Renal cortex interstitium (tissue), 15 donors: ENCODE measurements at places on chromosomes 1 and 21.

- DNase-seq: no peak
Observed at GRCh38 chr1:100524355-100524754, 13.6 kb upstream of the GPR88 start.

DNA sequence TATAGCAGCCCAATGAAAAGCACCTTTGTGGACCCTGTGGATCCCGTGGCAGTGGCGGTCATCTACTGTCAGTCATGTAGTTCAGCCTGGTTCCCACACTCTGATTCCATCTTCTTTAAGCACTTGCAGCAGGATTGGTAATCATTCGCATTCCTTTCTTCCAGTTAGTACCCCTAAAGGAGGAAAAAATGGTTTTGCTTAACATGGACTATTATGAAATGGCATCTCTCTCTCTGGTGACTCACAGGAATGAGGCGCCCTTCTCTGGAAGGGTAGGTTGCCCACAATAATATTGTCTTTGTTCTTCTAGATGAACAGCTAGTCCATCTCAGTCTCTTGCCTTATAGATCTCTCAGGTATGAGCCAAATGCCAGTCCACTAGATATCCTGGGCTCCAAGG, 127.9 kb upstream of the MROH9 start:
- no peak for DNase-seq

DNA sequence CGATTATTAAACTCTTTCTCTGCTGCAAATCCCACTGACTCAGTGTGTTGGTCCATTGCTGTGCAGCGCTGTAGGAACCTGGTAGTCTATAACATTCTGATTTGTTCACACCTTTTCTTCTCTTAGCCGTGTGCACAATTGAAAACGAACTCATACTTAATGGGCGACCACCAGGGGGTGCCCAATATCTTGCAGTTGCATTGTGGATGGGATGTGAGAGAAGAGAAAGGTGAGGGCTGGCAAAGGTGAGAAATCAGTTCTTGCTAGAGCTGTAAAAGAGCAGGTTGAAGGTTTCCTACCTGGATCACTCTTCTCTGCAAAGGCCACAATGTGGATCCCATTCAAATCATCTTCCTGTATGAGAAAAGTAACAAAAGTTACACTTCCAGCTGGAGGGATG, 51.0 kb downstream of the CASQ2 start:
- DNase-seq: no peak

DNA sequence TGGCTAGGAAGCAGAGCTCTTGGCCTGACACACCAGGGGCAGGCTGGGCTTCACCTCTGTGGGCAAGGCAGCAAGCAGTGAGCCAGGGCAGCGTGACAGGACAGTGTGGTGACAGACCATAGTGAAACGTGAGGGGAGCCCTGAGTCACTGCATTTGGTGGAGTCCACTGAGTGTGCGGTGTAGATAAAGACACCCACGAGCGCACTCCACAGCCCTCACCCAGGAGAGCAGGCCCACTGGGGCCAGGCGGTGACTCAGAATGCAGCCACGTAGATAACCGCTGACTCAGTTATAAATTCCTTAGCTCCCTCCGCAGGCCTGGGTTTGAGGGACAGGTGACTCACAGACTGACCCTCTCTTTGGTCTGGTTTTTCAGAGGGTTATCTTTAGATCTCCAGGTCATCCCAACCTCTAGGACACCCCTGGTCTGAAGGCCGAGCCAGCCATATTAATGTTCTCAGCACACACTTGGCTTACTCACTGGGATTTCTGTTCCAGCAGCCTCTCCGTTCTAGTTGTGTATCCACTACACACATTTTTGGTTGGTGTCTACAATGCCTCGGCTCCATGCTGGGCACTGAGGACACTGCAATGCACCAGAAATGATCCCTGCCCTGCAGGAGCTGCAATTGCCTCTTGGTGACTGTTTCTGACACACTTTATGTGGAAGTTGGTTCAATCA, 90.2 kb upstream of the TSPAN2 start:
- DNase-seq: no peak

DNA sequence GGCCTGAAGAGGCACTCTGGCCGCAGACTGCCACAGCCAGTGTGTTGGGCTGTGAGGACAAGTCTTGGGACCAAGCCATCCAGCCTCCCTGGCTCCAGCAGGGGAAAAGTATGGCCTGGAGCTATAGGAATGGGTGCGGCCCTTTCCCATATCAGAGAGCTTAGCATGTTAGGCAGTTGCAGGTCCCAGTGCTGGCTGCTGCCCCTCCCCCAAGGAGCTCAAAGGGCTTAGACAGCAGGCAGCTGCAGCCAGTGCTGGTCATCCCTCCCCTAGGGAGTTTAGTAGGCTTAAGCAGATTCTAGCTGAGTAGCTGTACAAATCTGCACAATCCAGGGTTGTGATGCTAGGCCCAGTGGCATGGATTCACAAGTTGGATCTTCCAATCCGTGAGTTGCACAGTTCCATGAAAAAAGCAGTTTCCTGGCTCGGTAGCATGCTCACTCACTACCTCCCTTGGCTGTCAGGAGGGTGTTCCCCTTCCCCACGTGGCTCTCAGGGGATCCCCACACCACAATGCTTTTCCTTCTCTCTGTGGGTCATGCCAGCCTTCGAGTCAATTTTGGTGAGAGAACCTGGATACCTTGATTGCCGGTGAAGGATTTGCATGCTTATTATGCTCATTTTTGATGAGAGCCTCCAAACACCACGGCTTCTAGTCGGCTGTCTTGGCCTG, 1490.8 kb downstream of the BRINP3 start:
- no peak for DNase-seq

- DNase-seq: no peak
Observed at GRCh38 chr1:2547210-2548067, 8.7 kb upstream of the TNFRSF14 start.

DNA sequence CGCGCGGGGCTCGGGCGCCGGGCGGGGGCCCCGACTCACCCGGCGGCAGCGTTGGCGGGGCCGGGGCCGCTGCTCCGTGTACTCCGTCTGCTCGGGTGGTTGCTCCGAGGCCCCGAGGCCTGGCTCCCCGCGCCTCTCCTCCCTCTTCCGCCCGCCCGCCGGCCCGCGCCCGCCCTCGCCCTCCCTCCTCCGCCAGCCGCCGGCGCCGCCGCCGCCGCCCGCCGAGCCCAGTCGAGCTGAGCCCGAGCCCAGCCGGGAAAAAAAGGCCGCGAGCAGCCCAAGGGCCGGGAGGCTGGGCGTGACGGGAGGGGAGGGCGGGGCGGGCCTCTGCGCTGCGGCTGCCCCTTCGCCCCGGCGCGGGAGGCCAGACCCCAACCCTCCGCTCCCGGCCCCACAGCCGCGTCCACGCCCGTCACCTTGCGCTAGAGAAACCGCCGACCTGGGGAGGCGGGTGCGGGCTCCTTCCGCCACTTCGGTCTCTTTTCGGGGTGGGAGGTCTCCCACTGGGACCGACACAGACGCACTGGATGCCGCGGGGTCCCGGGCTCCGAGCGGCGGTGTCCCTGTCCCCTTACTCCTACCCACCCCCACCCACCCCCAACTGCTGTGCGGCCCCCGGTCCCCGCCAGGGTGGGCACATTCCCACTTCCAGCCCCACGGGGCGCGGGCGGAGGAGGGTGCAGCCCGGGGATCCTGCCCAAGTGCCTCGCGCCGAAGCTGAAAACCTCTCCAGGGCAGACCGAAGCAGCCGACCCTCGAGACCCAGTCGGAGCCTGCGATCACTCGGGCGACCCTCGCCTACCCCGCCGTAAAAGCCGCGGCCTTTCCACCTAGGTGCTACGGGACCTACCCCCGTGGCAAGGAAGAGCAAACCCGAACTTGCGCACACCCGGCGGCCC, at the start of gene CERS2:
Gene CERS2 (minus strand): TSS at position 256 of the 899 bp plus-strand sequence. CDS start 5,745 bp downstream, outside the sequence.
- no peak for DNase-seq

DNA sequence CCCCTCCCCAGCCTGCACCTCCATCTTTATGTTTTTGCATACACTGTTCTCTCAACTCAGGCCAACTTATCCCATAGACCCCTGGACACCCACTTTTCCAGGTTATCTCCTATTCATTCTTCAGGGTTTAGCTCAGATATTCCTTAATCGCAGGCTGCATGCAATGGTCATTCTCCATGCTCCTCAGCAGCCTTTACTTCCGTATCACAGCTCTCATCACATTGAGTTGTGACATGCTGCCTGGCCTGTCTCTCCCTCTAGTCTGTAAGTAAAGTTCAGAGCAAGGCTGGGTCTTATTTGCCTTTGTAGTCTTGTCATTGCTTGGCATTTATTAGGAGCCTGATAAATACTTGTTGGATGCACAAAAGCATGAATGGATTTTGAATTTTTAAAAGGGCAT, 6.9 kb downstream of the DNAJC6 start:
- no peak for DNase-seq

DNA sequence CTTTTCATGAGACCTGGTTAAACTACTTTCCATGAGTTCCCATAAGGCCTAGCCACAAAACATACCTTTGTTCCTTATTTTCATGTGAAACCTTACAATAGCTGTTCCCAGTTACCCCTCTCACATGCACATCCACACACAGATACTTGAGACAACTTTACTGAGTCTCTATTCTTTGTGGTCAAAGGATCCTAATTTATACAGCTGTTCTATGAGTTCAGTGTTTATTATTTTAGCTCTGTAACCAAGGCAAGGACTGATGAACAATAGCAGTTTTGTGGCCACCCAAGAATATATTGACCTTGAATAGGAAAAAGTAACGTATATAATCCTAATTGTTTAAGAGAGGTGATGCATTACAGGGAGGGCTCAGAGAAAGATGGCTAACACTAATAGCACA, 160.5 kb upstream of the CACYBP start:
- DNase-seq: no peak

GRCh38 chr1:78410643-78411042, 80.1 kb upstream of the PTGFR start:
- DNase-seq: no peak
